ENCODE measurements at places on chromosomes 4 and X.

GRCh38 chr4:76897536-76898384 is at the start of gene SOWAHB:
TSS of gene SOWAHB (minus strand) at chr4:76898144. CDS start at chr4:76897849, 295 bp downstream.
- peak; percentile 10 for DNase-seq

DNA sequence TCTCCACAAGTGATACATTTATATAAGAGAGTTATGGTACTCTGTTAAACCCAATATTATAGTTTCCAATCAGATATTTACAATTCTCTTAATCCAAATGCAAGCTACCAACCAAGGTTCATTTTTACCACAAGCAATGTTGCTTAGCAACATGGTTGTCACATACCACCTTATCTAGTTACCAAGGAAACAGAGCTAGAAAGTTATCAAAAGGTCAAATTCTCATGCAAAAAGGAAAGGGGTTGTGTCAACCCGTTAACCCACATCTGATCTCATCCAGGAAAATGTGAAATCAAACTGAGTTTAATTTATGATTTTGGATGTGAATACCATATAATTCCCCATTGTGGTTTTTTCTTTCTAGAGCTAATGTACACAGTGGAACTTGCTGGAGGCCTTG is 274.1 kb upstream of the MAGEB2 start:
- DNase-seq = no peak

- no peak for DNase-seq
These were observed 59.2 kb downstream of the MND1 start for GRCh38 chr4:153403726-153404125.

DNA sequence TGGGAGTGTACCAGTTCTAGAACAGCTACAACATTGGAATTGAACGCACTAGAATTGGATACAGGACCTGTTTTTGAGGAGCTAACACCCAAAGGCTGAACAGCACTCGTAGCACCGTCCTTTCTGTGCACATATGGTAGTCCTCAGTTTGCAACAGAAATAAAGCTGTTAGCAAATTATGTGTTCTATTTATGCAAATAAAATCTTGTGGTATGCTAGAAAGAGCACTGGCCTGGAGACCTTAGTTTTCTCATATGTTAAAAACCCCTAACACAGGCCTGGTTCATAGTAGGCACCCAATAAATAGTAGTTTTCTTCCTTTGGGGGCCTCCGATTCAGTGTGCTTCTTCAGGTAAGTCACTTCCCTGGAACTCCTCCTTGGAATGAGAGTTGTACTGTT is 140.3 kb downstream of the AR start:
- no peak for DNase-seq

DNA sequence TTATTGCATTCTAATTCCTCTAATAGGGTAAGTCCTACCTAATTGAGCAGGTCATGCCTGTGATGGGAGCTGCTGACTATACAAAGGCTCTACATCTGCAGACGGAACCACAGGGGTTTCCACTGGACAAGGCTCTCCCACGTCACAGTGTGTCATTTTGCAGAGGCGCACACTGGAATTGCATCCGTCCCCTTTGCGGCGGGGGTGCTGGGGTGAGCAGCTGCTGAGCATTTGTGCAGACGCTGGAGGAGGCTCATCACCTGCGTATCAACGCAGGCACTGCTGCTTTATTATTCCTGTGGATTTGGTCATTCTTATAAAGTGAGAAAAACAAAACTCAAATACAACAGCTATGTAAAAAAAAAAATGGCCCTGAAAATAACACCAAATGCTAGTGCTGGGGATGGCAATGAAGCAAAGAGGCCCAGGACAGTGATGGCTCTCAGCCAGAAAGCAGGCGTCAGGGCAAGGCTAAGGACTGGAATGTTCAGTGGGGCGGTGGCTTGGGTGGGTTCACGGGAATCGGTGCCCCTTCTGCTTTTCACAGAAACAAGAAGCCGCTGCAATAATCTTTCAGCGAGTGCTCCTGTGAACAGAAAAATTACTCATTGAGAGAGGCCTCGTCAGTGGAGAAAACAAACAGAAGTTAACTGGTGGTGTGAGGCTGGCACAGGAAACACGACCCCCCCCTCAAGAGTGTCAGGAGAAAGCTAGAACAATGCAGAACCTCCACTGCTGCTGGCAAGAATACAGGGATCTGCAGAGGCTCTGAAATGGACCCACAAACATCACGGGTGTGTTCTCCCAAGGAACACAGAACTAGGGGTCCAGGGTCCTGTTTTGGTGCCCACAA is 67.8 kb downstream of the GATB start:
- DNase-seq = no peak

- DNase-seq = no peak
These were observed 60.0 kb downstream of the SYNPO2 start for GRCh38 chr4:118948545-118949144.

- no peak for DNase-seq
These were observed 1.4 kb downstream of the AMMECR1 start for GRCh38 chrX:110316351-110317060.

DNA sequence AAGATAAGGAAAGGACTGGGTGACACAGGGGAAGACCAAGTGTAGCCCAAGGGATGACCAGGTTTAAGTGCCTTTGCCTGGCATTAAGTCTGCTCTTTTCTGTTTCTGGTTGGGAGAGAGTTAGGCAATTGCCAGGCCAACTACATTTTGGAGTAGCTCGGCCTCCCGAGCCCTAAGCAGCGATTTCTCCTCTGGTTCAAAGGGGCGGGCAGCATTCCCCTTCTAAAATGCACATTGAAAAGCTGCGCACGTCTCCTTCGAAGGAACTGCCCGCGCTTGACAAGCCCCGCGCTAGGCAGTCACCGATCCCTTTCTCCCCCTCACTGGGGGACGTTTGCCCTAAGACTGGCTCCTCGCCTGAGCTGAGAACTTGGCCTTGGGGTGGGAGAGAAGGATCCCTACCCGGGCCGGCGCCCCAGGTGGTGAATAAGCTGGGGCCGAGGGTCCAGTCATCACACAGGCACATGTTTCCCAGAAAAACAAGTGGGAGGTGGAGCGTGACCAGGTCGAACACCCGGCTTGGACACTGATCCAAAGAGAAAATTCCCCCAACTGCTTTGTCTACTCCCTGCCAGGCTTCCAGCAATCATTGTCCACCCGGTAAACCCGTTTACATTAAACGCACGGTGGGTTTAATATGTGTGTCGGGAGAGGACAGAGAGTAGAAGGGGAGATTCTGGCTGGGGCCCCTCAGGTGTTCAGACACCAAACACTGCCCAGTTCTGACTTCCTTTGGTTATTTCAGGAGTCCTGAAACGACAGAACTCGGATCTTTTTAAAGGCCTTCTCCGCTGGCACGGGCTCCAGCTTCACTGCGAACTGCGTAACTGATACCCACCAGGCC is 4.0 kb downstream of the ARX start:
- DNase-seq = no peak

DNA sequence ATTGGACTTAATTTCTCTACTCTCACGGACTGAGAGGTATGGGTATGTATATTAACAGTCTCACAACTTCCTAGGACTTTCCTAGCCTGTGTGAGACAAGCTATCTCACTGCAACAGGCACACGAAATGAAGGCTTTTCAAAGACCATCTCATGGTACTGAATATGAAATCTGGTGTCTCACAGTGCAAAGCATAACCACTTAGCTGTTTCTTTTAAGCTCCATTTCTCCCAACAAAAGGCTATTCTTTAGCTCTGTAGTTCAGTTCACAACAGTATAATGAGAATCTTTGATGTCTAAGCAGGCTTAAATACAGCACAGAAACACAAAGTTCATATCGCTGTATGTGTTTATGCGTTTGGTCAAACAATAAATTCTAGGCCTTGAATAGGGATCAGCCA is 116.2 kb upstream of the PCDH18 start:
- no peak for DNase-seq

DNA sequence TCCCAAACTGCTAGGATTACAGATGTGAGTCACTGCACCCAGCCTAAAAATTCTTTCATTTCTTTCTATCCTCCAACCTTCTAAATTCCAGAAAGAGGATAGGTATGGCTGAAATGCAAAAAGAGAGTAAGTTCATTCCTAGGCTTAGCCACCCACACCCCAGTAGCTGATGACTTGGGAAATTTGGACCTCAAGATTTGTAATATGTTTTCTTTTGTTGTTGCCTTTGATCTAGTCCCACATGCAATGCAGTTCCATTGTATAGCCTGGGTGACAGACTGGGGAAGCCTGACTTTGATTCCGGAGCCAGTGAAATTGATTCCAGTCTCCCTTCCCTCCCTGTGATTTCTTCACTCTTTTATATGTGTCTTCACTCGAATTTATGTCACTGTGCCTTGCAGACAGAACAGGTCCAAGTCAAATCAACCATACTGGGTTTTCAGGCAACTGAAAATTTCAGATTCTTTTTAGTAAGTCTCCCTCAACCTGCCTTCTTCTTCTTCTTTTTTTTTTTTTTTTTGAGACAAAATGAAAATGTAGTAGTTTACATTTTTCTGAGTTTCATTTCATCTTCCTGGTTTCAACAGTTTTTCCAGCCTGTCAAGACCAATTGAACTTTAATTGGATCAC is 176.2 kb upstream of the RBPJ start:
- no peak for DNase-seq

- no peak for DNase-seq
These were observed 291.7 kb upstream of the GATB start for GRCh38 chr4:152052451-152053057.

GRCh38 chr4:186693159-186693815 is 30.4 kb downstream of the FAT1 start:
- no peak for DNase-seq

- DNase-seq = no peak
These were observed 29.2 kb upstream of the PDGFRA start for GRCh38 chr4:54199919-54200318.

GRCh38 chr4:156146571-156146970 is 192.9 kb upstream of the CTSO start:
- DNase-seq = no peak

GRCh38 chr4:146191766-146192458 is 16.4 kb downstream of the LSM6 start:
- no peak for DNase-seq

DNA sequence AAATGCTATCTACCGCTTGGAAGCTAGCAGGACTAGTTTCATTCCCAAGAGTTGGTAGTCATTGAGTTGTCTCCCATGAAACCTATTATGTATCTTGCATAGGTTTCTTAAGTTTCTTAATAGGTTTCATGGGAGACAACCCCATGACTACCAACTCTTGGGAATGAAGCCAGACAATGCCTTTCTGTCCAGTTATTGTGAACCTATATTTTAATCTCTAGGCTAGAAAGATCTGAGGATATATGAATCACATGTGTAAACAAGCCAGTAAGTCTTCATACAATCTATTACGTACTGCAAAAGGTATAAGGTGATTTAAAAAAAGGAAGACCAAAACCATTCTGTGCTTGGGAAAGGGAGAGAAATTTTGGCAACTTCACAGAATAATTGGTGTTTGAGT is 162.6 kb downstream of the INPP4B start:
- no peak for DNase-seq

DNA sequence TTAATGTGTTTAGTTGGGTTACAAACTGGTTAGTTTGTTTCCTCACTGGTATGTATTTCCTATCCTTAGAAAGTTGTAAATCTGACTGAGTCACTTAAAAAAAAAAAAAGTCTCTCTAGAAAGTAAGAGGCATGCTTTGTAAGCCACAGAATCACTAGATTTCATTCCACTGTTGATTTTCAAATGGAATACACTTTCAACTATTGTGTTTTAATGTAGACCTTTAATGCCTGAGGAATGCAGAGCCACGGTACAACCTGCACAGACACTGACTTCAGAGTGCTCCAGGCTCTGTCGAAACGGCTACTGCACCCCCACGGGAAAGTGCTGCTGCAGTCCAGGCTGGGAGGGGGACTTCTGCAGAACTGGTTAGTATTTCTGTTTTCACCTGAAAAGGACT is 88.6 kb downstream of the HHIP start:
- DNase-seq = no peak

DNA sequence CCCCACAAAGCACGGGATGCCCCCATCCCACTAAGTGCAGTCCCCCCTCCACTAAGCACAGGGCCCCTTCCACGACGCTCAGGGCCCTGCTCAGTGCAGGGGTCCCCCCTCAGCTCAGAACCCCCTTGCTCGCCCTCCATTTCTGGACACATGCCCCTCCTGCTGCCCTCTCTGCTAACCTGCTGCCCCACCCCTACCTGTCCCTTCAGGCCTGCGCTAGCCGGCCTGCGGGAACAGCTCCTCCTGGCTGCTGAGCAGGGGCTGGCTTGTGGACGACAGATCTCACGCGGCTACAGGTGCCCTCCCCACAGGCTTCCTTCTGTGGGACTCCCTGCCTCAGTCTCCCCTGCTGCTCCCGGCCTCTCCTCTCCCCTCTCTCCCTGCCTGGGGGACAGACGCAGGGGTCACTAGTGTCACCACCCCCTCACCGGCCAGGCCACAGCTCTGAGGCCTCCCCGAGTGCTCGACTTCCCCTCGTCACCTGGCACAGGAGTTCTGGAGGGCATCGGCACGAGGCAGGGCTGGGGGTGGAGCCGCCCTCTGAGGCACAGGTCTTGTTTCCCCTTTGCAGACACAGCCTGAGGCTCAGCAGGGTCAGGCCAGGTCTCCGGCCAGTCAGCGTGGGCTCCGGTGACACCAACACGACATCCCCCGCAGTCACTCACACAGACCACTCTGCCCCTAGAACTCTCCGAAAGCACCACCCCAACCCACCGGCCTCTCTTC is 21.6 kb downstream of the GAK start:
- DNase-seq = no peak

GRCh38 chr4:39464886-39465501 is 6.1 kb downstream of the LIAS start:
- DNase-seq = no peak

GRCh38 chrX:153474718-153475117 is 4.3 kb upstream of the HAUS7 start:
- no peak for DNase-seq

- DNase-seq = no peak
These were observed 34.8 kb downstream of the ZFP42 start for GRCh38 chr4:188030401-188030800.

DNA sequence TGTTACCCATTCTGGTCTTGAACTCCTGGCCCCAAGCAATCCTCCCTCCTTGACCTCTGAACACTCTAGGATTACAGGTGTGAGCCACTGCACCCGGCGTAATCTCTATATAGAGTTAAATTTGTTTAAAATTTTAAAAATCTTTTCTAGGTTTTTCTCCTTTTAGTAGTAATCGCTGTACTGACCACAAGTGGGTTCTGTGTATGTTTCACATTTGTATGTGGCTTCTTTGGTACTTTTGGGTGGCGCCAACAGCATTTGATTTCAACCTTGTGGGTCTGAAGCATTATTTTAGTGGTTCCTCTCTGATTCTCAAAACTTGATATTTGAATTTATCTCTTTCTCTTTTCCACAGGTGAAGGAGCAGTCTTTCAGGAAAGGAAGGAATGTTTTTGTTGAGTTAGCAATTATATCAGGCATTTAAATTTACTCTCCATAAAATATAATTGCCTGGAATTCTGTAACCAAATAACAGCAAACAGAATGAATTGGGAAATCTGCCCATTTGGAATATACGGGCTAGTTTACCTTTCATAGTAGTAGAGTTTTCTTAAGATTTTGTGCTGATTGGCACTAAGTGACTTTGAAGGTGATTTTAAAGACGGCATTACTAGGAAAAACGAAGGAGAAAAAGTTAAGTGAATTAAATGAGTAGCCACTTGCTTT is 29.5 kb downstream of the ARHGAP10 start:
- DNase-seq = no peak

- DNase-seq = no peak
These were observed 128.3 kb downstream of the UCHL1 start for GRCh38 chr4:41384992-41385391.

All from activated CD8-positive, alpha-beta memory T cell treated with anti-CD3 and anti-CD28 coated beads for 1 hour (primary cell).